CD8-positive, alpha-beta memory T cell (primary cell): ENCODE measurements at places on chromosomes 5 and 9. TPM values are rescaled to one million over a fixed set of nuclear protein-coding genes. Genes with fewer than 3 reads are reported as not detected.

- H3K36me3 ChIP-seq, result no peaks in the 10 kb centered on the region
- no peaks in the 10 kb centered on the region for H3K4me1 ChIP-seq
- no peak overlapping the region for H3K27ac ChIP-seq
- no peaks in the 10 kb centered on the region for H3K27me3 ChIP-seq
- no peak overlapping the region for H3K4me3 ChIP-seq
- no peak for DNase-seq
Observed at GRCh38 chr5:133364936-133365707, 247.2 kb downstream of the FSTL4 start.

GRCh38 chr5:112156211-112156610 is 262.9 kb downstream of the EPB41L4A start:
- peaks cover 5% of the 10 kb centered on the region for H3K4me1 ChIP-seq
- no peak for DNase-seq
- no peaks in the 10 kb centered on the region for H3K36me3 ChIP-seq
- no peaks in the 10 kb centered on the region for H3K27me3 ChIP-seq
- H3K4me3 ChIP-seq, result no peak overlapping the region

- H3K4me3 ChIP-seq, result no peak within 1 kb of the TSS
- H3K4me1 ChIP-seq, result no peaks in the 10 kb centered on the region
- H3K36me3 ChIP-seq, result no peaks in the 10 kb centered on the region
- H3K27me3 ChIP-seq, result no peaks in the 10 kb centered on the region
Observed at GRCh38 chr5:150640311-150641005, at the start of gene SYNPO. TSS of gene SYNPO (plus strand) at chr5:150640660. CDS start at chr5:150648276, 7,616 bp downstream.

DNA sequence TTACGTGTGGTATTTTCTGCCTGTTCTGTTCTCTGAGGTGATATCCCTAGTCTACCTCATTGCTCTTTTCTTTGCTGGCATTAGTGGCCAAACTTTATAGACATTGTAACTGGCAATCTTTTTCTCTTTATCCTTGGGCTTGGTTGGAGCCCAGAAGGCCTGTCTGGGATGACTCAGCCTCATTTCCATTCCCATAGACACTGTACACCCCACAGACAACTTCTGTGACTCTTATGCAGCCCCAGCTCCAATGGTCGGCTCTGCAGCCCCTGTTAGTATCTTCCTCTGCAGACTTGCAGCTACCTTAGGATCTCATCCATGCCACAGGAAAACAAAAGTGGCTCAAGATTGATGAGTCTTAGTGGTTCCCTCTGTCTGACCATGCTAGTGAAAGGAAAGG is 79.8 kb downstream of the CFAP95 start:
- H3K4me3 ChIP-seq, result no peak overlapping the region

- no peak overlapping the region for H3K27ac ChIP-seq
- H3K4me3 ChIP-seq, result no peak overlapping the region
Observed at GRCh38 chr9:127056446-127056845, 66.0 kb downstream of the ANGPTL2 start.

- peaks cover 19% of the 10 kb centered on the region for H3K4me1 ChIP-seq
- no peaks in the 10 kb centered on the region for H3K36me3 ChIP-seq
- H3K27ac ChIP-seq, result no peak overlapping the region
Observed at GRCh38 chr9:132773093-132773492, 102.8 kb downstream of the GTF3C4 start.

- no peak overlapping the region for H3K27ac ChIP-seq
- H3K27me3 ChIP-seq, result no peaks in the 10 kb centered on the region
- no peaks in the 10 kb centered on the region for H3K4me1 ChIP-seq
Observed at GRCh38 chr9:93656426-93657239, 80.2 kb downstream of the PHF2 start.

GRCh38 chr9:126132746-126133145 is 193.9 kb upstream of the MVB12B start:
- DNase-seq, result no peak
- no peak overlapping the region for H3K4me3 ChIP-seq
- H3K36me3 ChIP-seq, result no peaks in the 10 kb centered on the region
- no peaks in the 10 kb centered on the region for H3K27me3 ChIP-seq
- H3K4me1 ChIP-seq, result no peaks in the 10 kb centered on the region

The FOXD4L3 gene
- not detected for total RNA-seq

- no peak for DNase-seq
- no peak overlapping the region for H3K27ac ChIP-seq
- H3K36me3 ChIP-seq, result no peaks in the 10 kb centered on the region
- H3K27me3 ChIP-seq, result no peaks in the 10 kb centered on the region
Observed at GRCh38 chr9:16726029-16726428, 144.4 kb downstream of the BNC2 start.

The PNPLA7 gene
- 2.0 TPM for total RNA-seq

- H3K4me1 ChIP-seq, result no peaks in the 10 kb centered on the region
- no peaks in the 10 kb centered on the region for H3K36me3 ChIP-seq
- H3K27ac ChIP-seq, result no peak overlapping the region
- peaks cover 3% of the 10 kb centered on the region for H3K27me3 ChIP-seq
- DNase-seq, result no peak
Observed at GRCh38 chr9:22228542-22228941, 218.1 kb upstream of the DMRTA1 start.

The HINT2 gene
- 71.7 TPM for total RNA-seq

The PCA3 gene
- not detected for total RNA-seq

DNA sequence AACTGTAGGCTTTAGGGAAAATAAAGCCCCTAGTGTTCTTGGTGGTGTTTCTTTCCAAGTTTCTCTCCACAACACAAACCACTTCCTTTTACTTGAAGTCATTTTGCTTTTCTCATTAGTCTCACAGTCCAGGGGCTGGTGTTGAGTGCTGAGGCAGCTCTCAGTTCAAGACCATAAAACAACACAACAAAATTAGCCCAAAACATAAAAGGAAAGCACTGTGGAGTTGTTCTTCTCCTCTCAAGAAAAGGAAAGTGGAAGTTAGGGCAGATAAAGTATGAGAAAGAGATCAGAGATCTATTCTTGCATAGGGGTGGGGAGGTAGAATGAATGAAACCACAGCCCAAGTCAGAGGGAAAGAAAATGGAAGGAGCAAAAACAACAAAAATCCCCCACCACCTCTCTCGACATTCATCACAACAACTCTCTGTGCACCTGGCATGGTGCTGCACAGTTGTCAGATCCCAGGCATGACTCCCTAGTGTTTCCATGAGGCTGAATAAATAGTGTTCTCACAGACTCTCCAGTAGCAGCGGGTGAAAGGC is 569.9 kb downstream of the RAB3C start:
- H3K4me3 ChIP-seq, result no peak overlapping the region
- H3K36me3 ChIP-seq, result no peaks in the 10 kb centered on the region
- peaks cover 10% of the 10 kb centered on the region for H3K4me1 ChIP-seq
- no peak overlapping the region for H3K27ac ChIP-seq
- H3K27me3 ChIP-seq, result no peaks in the 10 kb centered on the region

GRCh38 chr9:36929350-36929675 is 104.8 kb downstream of the PAX5 start:
- no peak overlapping the region for H3K27ac ChIP-seq
- H3K4me1 ChIP-seq, result no peaks in the 10 kb centered on the region
- no peaks in the 10 kb centered on the region for H3K27me3 ChIP-seq
- no peak for DNase-seq
- H3K36me3 ChIP-seq, result no peaks in the 10 kb centered on the region

The KIF4B gene
- not detected for total RNA-seq

- peak overlapping the region; percentile 54 for H3K4me3 ChIP-seq
- no peak overlapping the region for H3K27ac ChIP-seq
- no peaks in the 10 kb centered on the region for H3K36me3 ChIP-seq
Observed at GRCh38 chr9:76650692-76651091, 113.5 kb upstream of the PCA3 start.

DNA sequence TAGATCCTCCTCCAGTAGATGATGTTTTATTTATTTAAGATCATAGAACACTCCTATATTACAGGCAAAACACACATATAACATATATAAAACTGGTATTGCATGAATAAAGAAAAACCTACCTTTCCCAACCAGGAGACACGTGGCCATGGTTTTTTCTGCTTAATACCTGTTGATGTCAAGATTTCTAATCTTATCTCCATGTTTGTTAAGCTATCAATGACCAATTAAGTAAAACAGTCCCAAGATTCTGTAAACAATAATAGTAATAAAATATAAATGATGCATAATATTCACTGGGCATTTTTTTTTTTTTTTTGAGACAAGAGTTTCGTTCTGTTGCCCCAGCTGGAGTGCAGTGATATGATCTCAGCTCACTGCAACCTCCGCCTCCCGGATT is 1.7 kb downstream of the CPLANE1 start:
- no peaks in the 10 kb centered on the region for H3K4me1 ChIP-seq
- no peaks in the 10 kb centered on the region for H3K27me3 ChIP-seq
- H3K4me3 ChIP-seq, result no peak overlapping the region
- no peak for DNase-seq
